Stimulated activated CD4-positive, alpha-beta T cell treated with anti-CD3 and anti-CD28 coated beads, Interleukin-4, amount 100 ng/mL, for 48 hours (primary cell): ENCODE measurements at places on chromosomes 2 and 18.

GRCh38 chr2:170454471-170455372 is 260.4 kb upstream of the SP5 start:
- no peak for DNase-seq

DNA sequence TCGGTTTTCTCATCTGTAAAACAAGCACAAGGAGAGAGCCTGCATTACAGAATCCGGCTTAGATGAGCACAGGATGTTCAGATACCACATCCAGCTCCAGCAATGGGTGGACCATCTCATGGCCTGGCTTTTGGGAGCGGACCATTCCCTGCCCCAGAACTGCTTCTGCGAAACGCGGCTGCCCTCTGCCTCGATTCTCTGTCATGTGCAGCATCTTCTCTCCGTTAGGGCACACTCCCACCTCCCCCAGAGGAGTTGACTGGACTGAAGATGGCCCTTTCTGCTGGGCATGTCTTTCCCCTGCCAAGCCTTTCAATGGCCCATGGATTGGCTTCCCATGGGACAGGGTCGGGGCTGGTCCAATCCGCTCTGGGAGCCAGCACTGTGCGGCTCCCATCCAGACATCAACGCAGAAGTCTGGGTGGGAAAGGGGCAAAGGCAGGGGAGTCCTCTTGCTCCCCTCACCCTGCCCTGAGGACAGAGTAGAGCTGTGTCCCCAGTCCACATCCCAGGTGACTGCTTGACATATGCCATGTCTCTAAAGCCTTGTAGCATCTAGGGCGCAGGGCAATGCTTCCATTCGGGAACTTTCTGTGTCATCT is 14.3 kb upstream of the FAHD2A start:
- DNase-seq, result no peak

DNA sequence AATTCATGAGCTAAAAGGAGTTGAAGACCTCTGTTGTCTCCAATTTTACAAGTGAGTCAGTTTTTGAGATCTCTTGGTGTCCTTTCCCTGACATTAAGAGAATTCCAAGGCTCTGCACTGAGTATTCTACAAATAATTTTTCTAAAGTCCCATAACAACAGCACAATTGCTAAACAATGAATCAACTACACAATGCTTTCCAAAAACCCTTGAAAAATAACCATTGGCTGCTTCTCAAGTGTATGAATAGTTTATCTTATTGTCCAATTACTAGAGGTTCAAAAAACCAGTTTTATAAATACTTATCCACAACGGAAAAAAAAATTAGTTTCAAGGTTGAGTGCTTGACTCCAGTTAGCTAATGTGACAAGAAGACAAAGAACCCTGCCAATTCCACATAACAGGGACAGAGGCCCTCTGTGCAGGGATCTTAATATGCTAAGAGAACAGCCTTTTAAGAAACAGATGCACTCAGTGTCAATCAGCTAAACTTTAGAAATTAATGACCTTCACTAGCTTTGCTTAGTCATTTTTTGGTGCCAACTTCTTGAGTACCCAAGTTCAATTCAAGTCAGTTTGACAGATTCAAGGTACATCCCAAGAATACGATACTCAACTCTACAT is 266.6 kb upstream of the CYP26B1 start:
- no peak for DNase-seq

- DNase-seq, result no peak
Observed at GRCh38 chr2:39139511-39140237, 18.8 kb upstream of the SOS1 start.

- DNase-seq, result no peak
Observed at GRCh38 chr18:56962322-56962721, 184.6 kb upstream of the BOD1L2 start.

- DNase-seq, result peak; percentile 36
Observed at GRCh38 chr18:58544616-58545337, 84.1 kb downstream of the ALPK2 start.

- DNase-seq, result no peak
Observed at GRCh38 chr2:179181002-179181401, 83.6 kb downstream of the SESTD1 start.

DNA sequence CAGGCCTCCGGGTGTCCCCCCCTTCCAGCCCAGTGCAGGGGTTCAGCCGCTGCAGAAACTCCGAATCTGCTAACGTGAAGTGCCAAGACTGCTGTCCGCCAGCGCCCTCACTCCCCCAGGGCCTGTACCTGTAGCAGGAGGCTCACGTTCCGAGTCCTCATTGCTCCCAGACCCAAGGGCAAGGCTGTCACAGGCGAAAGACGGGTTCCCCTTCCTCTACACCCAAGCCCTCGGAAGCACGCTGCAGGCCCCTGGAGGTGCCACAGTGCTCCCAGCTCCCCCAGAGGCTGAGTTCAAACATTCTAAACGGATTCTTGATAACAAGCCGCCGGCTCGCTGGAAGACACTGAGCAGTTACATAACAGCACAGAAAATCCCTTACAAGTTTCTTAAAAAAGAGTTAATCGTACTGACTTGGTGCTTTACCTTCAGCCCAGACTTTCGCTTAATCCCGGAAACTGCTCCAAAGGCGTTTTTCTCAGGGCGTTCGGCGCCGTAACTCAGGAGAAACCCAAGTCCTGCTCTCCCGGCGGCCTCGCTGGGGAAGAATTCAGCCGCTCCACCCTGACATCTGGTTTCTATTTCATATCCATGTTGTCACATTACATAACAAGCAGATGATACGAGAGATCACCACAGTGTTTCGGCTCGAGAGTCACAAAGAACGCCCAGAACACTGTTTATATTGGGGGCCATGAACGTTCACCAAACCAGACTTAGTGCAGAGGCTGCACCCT is 92.0 kb downstream of the HDAC4 start:
- no peak for DNase-seq

DNA sequence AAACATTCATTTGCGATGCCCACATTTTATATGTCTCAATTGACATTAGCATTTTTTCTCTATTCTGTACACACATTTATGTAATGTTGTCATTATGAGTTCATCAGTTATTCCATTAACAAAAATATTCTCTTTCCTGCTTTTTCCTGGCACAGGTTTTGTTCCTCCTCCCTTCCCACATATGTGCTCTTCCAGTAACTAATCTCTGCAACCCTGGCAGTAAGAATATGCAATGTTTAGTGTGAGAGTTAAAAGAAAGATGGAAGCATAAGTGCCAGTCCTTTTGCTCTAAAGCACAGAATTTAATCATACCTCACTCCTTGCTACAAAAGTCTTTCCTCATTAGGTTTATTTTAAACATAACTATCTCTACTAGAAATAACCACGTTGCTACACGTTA is 155.8 kb upstream of the ERBB4 start:
- DNase-seq, result no peak

DNA sequence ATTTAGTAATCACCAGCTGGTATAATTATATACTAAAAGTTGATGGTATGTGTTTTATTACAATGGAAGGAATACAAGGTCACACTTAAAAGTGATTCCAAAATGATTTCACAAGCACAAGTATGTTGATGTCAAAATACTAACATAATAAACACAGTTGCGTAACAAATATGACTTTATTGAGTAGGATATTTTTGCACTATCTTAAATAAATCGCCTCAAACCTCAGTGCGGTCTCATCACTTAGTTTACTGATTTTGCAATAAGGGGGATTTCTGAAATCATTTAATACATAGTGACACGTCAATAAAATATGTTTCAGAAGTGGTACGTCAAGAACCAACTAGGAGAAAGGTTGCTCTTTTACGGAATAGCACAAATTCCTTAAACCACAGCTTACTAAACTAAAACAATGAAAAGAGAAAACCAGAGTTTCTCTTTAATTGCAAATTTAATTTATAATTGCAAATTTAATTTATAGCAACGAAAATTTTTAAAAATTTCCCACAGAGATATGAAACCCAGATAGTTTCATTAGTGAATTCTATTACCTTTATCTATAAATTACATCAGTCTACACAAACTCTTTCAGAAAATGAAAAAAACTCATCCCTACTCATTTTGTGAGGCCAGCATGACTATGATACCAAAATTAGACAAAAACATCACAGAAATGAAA is 304.0 kb upstream of the REG3G start:
- DNase-seq, result no peak

DNA sequence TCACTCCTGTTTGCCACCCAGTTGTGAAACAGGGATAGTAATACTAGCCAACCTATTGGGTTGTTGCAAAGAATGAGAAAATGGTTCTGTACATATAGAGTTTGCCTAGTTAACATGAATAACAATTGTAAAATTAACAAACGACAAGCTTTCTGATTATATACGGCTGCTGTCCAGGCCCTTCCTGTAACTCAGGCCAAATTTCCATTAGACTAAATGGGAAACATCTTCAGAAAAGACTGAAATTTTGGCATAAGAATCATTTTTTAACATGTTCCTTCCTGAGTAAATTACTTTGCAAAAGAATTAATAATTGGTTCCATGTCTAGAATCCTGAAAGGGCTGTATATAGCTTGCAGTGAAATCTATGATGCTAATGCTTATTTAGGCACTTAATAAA is 117.7 kb upstream of the SATB2 start:
- DNase-seq, result no peak

GRCh38 chr2:237480556-237480955 is 6.5 kb upstream of the MLPH start:
- DNase-seq, result no peak
